ENCODE measurements at places on chromosomes 6 and 20.

- no peak for DNase-seq
Observed at GRCh38 chr6:106039897-106040592, 46.1 kb upstream of the PRDM1 start.

GRCh38 chr20:45827030-45827652, at the start of gene TNNC2:
TNNC2 (minus strand) TSS chr20:45827312; CDS start chr20:45827248, 64 bp downstream.
- DNase-seq = no peak

DNA sequence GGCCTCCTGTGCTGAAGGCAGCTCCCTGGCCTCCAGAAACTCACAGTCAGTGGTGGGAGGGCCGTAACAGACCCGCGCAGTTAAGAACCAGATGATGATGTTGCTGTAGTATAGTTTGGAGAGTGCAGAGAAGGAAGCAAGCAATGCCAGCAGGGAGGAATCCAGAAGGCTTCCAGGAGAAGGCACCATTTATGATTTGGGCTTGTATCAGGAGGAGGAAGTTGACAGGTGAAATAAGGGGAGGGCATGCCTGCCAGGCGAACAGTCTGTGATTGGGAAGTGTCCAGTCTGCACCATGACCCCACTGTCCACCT, 13.3 kb upstream of the BAK1 start:
- DNase-seq = no peak

- no peak for DNase-seq
Observed at GRCh38 chr6:95081949-95082348, 495.4 kb upstream of the MANEA start.

DNA sequence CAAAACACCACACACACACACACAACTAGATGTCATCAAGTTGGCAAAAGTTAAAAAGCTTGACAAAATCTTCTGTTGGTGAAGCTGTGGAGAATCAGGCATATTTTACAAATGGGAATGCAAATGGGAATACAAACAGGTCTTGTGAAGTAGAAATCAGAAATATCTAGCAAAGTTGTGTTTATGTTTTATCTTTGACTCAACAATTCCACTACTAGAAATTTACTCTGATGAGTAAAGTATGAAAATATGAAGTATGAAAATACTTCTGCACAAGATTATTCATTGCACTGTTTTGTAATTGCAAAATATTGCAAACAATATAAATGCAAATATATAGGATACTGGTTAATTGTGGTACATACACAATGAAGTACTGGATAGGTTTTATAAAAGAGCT, 1166.0 kb upstream of the GJE1 start:
- no peak for DNase-seq

GRCh38 chr6:24394780-24395437, 7.8 kb upstream of the MRS2 start:
- DNase-seq = no peak

- no peak for DNase-seq
Observed at GRCh38 chr6:8108031-8108660, 5.8 kb upstream of the EEF1E1 start.

DNA sequence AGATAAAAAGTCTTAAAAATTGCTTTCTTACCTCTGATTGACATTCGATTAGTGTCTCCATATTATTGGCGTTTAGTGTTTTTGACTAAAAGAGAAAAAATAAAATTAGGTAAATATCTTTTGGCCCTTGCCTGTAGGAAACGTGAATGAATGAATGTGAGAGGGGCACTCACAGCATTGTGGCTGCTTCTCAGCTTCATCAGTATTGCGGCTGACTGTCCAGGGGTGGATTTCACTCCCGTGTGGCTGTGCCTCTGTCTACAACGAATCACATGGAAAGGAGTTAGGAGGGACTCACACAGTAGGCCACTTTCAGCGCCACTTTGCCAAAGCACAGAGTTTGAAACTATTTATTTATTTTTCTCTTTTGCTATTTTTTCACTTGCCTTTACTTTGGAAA, 844 bp downstream of the TAGAP start:
- peak; percentile 46 for DNase-seq

DNA sequence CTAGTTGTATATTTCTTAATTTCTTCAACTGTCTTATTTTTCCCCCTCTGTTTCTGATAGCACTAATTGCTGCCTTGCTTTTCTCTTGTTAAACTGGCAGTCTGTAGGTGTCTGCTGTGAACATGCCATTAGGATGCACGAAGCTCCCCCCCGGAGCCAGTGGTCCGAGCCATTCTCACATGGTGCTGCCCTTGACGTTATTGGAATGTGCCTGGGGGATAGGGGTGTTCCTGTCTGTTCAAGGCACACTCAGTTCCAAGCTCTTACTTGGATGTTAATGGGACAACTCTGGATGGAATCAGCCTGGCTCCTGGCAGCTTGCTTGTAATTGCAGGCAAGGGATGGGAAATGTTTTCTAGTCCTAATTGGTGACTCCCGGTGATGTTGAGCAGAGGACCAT, 68.4 kb downstream of the RREB1 start:
- no peak for DNase-seq

GRCh38 chr6:110331816-110332215, 26.3 kb downstream of the METTL24 start:
- no peak for DNase-seq

- DNase-seq = no peak
Observed at GRCh38 chr6:87174078-87174579, 18.8 kb downstream of the ZNF292 start.

DNA sequence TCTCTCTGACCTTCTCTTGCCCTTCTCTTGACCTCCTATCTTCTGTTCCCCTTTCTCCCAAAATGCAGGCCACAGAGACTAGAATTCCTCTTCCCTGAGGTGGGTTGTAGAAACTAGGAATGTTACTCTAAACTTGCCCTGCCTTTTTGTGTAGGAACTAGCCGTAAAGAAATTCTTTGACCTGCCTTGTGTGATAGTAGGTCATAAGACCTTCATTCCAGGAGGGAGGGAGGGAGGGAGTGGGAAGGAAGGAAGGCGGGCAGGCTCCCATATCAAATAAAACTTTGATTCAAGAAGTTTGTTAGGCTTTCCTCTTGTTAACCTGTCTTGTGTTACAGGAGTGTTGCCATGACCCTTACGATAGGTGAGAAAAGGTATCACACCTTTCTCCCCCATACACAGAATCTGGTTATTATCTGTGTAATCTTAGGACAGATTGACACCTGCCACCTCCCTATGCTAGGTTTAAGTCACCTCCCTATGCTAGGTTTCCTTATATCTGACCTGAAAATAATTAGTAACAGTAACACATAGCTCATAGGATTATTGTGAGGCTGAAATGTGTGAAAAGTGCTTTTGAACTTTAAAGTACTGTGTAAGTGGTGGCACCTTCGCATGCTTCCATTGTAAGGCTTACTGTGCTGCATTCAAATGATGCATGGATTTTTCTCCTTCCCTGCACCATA, 32.6 kb upstream of the FUCA2 start:
- no peak for DNase-seq

DNA sequence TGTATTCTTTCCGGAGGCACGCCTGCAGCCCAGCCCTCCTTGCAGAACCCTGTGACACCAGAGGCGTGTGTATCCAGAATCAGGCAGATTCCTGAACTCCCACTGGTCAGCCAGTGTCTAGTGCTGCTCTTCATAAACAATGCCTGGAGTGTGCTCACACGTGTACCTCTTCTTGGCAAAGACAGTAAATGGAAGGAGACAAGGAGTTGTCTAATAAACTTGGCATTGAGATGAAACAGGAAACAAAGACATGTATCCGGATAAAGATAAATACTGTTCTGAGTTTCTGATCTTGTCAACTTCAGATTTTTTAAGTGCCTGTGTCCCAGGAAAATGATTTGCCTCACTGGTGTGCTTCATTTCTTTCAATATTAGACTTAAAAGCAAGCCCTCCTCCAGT, 1.7 kb downstream of the RPS6KA2 start:
- no peak for DNase-seq
